ENCODE measurements at places on chromosomes 5 and 9.

DNA sequence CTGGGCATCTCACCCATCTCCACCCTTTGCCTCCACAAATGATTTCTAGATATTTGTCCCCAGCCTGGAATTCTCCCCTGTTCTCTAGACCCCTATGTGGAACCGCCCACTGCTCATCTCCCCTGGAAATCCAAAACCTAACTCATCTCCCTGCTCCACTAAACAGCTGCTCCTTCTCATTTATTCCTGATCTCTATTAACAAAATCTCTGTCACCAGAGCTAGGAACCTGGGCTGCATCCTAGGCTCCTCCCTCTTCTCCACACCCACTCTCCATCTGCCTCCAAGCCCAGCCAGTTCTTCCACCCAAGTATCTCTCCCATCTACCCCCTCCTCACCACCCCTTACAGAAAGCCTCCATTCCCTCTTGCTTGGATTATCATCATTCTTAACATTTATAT is 24.0 kb upstream of the SYNPO start:
- DNase-seq = no peak

DNA sequence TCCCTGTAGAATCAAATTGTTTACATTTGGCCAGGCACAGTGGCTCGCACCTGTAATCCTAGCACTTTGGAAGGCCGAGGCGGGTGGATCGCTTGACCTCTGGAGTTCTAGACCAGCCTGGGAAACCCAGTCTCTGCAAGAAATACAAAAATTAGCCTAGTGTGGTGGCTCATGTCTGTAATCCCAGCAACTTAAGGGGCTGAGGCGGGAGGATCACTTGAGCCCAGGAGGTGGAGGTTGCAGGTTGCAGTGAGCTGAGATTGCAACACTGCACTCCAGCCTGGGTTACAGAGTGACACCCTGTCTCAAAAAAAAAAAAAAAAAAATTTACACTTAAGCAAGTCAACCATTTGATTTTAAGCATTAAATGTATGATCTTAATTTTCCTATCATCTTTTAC is 17.5 kb upstream of the IQGAP2 start:
- DNase-seq = no peak

DNA sequence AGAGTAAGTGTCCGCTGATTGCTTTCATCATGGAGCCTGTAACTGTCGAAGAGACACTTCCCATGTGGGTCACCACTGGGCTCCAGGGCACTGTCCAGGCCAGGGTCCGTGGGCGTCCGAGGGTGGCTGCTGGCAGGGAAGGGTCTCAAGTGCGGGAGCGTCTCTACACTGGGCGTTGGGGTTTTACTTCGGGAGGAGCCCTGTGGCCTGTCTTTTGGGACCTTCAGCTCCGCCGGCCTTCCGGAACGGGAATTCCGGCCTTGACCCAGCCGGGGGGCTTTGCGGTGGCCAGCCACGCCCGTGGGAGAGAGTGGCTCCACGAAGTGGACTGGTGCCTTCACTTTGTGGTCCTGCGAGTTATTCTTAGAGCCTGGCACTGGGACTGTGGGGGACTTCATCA is 86.2 kb downstream of the CAMSAP1 start:
- DNase-seq = no peak

GRCh38 chr5:177466861-177467260 is 6.6 kb downstream of the DBN1 start:
- DNase-seq = no peak

DNA sequence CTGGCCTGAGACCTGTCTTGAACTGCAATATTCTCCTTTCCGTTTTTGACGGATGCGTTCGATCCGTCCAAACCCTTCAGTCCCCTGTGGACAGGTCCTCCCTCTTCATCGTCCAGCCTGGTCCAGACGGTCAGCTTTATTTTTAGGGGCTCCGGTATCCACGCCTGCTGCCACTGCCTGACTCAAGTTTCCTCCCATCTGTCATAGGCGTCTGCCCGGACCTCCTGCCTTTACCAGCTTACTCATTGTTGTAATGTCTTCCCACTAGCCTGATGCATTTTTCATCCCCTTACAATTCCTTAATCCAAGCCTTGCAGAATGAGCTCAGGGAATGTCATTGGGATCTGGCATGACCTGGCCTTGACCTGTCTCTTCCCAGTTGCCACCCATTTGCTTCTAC is 145.8 kb downstream of the TENT4A start:
- DNase-seq = no peak

- DNase-seq = no peak
These were observed 126.9 kb upstream of the ATP10B start for GRCh38 chr5:160978944-160979343.

DNA sequence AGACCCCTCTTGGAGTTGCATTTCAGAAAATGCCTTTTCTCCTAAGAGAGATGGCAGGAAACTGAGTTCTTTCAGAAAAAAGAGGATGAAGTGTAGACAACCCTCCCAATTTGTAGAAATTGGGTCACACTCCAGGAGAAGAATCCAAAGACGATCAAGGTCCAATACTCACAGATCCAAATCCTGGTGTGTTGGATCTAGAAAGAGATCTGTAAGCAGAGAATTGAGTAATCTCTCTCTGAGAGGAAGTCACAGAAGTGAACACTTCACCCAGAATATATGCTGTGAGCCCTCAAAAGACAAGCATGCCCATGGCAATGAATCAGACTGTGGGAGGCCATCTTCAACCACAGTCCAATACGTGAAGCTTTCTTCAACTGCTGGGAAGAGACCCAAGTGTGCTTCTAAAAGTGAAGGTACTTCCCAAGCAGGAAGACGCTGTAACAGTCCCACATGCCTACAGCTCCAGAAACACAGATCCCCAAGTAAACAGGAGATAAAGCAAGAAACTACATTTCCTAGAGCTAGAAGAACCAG is 182.7 kb downstream of the SMC2 start:
- DNase-seq = no peak

DNA sequence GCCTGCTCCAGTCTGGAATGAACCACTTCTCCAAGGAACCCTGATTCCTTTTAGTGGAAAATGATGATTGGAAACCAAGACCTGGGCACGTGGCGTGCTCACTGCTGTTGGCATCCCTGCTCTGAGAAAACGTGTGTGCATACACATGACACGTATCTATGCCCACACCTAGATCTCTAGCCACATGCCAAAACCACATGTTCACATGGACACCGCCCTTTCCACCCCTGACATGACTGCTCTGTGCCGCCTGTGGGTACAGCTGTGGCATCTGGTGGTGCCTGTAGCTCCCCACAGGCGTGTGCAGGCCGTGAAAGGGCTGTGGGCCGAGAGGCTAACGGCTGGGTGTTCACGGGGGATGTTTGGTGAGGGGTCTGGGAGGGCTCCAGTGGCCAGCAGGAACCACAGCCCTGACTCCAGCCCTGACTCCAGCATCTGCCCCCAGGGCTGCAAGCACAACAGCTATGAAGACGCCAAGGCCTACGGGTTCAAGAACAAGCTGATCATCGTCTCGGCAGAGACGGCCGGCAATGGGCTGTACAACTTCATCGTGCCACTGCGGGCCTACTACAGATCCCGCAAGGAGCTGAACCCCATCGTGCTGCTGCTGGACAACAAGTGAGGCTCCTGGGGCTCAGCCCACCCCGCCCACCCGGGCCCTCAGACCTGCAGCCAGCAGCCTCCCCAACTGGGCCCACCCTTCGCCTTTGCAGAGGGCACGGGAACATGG is 75.1 kb downstream of the KCNT1 start:
- no peak for DNase-seq

DNA sequence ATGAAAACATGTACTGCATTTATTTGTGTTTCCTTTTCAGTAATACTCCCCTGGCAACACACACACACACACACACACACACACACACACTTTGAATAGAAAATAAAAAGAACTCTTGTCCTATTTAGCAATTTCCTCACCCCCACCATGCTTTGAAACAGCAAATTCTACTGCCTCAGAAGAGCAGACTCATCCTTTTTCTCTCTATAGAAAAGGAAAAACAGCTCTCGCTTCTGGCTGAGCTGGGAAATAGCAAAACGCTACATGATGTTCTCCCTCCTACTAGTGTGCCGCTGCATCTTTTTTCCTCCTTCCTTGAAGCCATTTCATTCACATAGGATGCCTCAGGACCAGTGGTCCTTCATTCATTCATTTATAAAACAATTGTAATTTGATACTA is 453.6 kb downstream of the CSNK1G3 start:
- no peak for DNase-seq

- no peak for DNase-seq
These were observed 190.5 kb downstream of the PIK3R1 start for GRCh38 chr5:68405784-68406743.

DNA sequence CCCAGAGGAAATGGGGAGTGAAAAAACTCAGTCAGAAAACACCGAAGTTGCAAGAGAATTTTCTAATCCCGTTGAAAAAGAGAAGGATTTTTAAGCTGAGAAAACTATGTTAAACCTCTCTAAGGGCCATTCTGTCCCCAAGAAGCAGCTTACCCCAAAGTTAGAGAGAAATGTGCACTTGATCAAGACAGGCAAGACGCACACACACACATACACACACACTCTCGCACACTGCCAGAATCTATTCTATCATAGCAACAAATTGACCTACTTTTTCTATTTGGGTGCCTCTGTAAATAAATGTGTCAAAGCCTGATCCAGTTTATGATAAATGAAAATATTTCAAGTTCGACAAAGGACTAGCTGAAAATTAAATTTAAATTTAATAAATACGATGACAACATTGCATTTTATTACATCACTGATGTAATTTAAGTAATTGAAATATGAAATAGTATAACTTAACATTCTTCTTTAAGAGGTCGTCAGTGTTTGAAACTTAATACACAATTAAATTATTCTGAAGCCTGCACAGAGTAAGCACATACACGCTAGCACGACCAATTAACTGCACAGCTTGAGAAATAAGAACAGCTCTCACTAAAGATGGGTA is 5.9 kb downstream of the NFIL3 start:
- DNase-seq = no peak

DNA sequence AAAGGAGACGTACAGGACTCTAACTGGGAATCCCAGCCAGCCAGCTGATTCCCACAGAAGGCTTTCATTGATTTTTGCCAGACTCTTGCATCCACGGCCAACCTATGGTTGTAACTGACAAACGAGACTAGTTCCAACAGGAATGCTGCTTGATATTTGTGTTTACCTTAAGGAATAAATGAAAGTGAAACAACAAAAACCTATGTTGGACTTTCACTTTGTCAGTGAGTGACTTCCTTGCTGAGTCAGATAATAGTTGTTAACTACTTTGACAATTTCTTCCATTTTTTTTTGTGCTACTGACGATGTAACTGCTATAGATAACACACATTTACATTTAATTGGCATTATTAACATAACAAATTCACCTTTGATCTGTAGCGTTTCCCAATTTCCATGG is 63.4 kb upstream of the LRRTM2 start:
- no peak for DNase-seq

- no peak for DNase-seq
These were observed 60.0 kb downstream of the HSD17B4 start for GRCh38 chr5:119512277-119512676.

- no peak for DNase-seq
These were observed 92.7 kb downstream of the TMC1 start for GRCh38 chr9:72614067-72614466.

DNA sequence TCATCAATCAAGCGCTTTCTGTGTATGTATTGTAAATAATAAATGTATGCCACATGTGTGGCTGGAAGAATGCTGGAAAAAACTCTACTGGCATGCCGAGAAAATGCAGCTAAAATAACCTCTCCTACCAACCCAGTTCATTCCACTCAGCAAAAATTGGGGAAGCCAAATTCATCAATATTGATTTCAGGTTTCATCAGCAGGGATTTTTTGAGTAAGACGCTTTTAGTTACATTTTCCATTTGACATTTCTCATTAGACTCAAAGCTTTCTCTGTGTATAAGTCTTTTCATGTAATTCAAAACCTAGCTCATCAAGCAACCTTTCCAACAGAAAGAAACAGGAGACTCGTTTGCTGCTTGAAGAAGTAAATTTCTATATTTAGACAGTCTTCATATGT is 338.1 kb downstream of the DMRT2 start:
- no peak for DNase-seq

DNA sequence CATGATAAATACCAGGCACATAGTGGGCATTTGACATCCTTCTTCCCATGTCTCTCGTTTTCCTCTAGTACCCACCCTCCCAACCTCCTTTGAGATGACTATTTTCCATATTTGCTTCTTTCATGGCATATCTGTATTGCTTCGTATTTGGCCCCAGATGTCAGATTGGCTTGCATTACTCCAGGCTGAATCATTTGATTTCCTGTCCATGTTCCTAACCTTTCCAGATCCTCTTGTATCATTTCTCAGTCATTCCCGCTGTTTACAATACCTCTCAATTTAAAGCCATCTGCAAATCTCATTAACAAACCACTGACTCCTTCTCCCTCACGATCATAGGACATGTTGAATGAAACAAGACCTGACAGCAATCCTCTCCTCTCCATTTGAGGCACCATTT is 19.9 kb downstream of the MTX3 start:
- no peak for DNase-seq

DNA sequence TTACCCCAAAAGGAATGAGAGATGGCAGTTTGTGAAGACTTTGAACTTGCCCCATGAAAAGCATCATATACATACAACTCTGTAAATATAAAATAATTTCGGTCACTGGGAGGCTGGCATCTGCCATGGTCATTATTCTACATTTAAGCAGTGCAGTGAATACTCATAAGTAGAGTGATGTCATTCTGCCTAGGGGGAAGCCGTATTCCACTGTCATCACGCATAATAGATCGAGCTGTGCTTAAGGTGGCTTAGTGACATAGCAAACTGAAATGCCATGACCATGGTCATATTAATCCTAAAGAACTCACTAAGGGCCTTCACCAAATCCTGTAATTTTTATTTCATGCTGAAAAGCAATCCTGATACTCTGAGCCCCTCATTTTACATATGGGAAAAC is 42.4 kb upstream of the NR4A3 start:
- DNase-seq = no peak

DNA sequence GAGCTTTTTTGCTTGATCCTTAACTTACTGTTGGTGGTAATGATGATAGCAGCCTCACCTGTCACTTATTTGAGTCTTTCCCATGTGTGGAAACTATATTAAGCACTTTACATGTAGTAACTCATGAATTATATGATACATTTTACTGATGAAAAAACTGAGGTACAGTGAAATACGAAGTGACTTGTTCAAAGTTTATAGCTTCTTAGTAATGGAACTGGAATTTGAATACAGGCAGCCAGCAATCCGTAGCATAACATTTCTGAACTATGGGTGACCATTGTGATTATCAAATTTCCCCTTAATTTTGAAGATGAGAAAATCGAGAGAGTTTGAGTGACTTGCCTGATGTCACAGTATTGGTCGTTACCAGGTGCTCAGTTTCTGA is 17.3 kb downstream of the SCAMP1 start:
- no peak for DNase-seq
